Glutamatergic neuron (in vitro differentiated cells): ENCODE measurements at places on chromosomes 5 and 9.
A peak's percentile ranks its signal among the peaks of the same experiment; 100 is the strongest.

- no peak for DNase-seq
Observed at GRCh38 chr5:54720341-54720740, 202.8 kb downstream of the SNX18 start.

- DNase-seq, result no peak
Observed at GRCh38 chr5:23893561-23893960, 386.2 kb downstream of the PRDM9 start.

DNA sequence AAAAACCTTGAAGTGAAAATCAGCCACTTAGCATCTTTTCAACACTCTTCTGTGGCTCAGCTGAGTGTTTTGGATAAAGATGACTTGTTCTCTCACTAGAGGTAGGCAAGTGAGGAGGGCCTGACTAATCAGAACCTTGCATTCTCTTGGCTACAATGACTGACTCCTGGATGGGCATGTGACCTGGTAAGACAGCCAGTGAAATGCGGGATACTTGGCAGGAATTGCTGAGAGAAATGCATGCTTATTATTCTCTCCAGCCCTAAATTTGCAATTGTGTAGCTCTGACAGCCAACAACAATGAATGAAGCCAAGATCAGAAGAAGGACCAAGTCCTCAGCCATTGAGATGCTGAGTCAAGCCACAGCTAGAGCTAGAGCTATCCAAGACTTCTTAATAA lies 490.5 kb upstream of the ZNF608 start:
- DNase-seq, result no peak

DNA sequence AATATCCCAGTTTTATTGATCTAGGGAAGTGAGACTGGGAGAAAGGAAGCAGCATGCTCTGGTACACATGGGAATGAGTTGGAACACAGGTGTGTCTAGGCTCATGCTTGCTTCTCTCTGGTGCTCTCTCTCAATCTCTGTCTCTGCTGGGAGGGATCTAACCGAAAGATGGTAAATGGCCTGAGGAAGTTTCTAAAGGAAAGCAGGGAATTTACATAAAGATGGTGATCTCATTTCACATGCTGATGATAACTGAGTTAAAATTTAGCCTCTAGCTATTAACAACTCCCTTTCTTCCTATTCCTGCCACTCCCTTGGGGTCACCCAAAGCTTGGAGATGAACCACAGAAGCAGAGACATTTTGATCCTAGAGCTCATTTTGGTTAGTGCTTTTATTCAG lies 436.2 kb downstream of the SH3GL2 start:
- no peak for DNase-seq

GRCh38 chr5:152246401-152246800 lies 158.7 kb downstream of the NMUR2 start:
- DNase-seq, result no peak

- peak; percentile 36 for DNase-seq
Observed at GRCh38 chr5:81486711-81487110, 92.8 kb upstream of the ACOT12 start.
